NCI-H69 (cell line): ENCODE measurements at places on chromosomes 3 and 15.

DNA sequence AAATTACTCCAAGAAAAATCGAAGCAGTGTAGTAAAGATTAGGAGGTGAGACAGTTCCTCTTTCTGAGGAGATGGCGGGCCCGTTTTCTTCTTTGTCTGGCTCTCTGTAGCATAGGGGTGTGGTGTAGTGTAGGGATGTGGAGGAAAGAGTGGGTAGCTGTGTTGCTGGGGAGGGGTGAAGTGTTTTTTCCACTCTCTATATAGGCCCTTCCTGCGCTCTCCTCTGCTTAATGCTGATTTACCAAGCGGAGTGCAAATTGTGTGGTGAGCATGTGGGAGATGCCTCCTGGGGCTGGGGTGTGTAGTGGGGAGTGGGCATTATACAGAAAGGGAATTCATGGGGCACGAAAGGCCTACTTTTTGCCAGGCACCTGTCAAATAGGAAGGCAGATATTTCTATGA is 94.9 kb downstream of the ST6GAL1 start:
- DNase-seq, result no peak

GRCh38 chr15:72050700-72051099 is 67.2 kb downstream of the MYO9A start:
- DNase-seq, result no peak

- peak; percentile 6 for DNase-seq
These were observed 109.8 kb upstream of the TBC1D5 start for GRCh38 chr3:17852217-17852616.

GRCh38 chr3:148101061-148101460 is 596.6 kb upstream of the AGTR1 start:
- no peak for DNase-seq

DNA sequence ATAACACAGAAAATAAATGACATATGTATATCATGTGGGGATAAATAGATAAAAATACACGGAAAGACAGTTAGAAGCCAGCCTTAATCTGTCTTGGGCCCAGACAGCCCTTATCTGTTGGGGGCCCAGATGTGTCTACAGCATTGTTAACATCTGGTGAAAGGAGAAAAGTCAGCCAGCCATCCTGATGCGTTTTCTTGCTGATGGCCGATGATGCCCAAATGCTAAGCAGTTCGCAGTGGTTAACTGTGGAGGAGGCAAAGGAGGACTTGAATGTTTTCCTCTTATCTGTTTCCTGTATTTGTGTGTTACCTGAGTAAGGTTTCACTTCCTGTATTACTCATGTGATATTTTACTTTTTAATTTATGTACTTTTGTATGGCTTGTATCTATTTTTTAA is 46.2 kb downstream of the NOX5 start:
- no peak for DNase-seq

DNA sequence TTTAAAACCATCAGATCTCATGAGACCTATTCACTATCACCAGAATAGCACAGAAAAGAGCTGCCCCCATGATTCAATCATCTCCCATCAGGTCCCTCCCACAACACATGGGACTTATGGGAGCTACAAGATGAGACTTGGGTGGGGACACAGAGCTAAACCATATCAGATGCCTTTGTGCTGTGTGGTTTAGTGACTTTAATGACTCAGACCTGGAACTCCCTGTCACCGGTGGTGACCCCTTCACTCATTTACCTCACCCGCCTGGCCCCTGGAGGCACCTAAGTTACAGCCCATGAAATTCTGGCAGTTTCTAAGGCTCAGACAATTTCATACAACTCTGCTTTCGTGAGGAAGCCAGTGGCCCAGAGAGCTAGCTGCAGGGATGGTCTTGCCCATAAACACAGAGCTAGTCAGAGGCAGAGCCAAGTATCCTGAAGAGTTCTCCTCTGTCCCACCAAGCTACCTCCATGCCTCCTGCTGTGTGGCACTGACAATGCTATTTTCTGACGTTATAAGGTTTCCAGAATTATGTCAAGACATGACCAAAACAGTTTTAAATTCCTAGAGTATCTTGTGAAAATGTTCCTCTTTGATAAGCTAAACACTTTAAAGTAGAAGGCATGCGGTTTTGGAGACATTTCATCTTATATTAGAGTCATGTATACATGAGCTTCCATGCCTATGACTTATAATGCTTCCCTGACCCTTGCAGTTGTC is 231.1 kb upstream of the IL12A start:
- DNase-seq, result no peak

DNA sequence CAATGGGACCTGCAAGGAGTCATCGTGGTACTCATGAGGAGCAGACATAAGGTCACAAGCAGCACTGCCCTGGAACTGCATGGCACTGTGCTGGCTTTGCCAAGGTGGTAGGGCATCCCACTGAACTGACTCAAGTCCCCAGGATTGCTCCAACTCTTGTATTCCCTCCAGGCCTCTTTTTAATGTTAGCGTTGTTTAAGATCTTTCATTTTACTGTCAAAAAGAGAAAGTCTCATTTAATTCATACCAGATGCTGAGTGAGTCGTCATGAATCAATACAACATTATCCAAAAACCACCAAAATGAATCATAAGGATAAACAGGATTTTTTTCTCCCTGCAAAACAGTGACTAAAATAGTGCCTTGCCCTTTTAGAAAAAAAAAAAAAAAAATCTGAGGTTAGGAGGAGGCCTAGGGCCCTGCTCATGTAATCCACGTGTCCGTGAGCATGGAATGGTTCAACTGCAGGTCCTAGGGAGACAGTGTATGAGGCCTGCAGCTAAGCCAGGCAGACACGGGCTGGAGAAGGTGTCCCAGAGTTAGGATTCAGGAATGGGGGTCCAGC is 36.7 kb upstream of the BLM start:
- DNase-seq, result no peak

- DNase-seq, result no peak
These were observed 101.6 kb downstream of the PLXNA1 start for GRCh38 chr3:127084401-127084990.

DNA sequence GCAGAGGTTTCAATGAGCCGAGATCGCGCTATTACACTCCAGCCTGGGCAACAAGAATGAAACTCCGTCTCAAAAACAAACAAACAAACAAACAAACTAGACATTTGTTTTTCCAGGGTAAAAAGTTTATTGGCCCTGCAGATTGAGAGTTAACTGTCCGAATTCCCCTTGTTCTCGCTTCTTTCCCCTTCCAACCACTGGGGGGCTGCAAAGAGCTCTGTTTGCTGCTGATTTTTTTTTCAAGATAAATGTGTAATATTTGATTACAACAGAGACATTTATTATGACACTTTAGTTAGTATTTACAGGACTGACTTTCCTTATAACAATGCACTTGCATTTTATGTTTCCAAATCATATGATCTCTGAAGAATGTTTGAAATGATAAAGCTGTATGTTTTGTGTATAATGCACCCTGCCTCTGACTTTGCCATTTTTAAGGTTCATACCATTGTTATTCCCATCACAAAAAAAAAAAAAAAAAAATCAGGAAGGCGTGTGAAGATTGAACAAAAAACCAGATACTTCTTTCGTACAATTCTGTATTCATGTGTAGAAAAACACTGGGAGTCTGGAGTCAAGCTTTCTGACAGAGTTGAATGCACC is 2.8 kb downstream of the CLSTN2 start:
- DNase-seq, result peak; percentile 50

- no peak for DNase-seq
These were observed 19.3 kb upstream of the ZNF770 start for GRCh38 chr15:35007397-35007796.
